NCI-H2029 treated with DMSO at 0.1 percent for 48 hours (cell line): ENCODE measurements at places on chromosomes 11 and 22.

GRCh38 chr22:21766691-21767462 is 31.3 kb upstream of the YPEL1 start:
- no peak for DNase-seq

GRCh38 chr22:32686354-32686753 is 115.2 kb upstream of the TIMP3 start:
- no peak for DNase-seq

GRCh38 chr22:19785461-19786263 is 25.1 kb downstream of the TBX1 start:
- DNase-seq = no peak

DNA sequence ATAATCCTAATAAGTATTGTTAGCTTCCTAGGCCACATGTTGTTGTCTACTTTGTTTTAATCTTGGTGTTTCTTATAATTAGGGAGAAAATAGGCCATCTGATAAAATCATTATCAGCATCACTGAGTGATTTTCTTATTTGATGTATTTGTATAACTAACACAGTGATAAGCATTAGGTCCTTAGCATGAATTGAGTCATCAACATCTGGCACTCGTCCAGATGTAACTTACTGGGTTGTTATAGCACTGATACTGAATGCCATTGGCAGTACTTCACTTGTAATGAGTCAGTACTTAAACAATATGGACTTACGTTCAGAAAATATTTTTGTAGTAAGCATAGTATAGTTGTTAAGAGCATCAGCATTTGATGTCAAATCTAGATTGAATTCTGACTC is 16.2 kb downstream of the API5 start:
- no peak for DNase-seq

- DNase-seq = no peak
Observed at GRCh38 chr22:28955817-28956216, 72.4 kb downstream of the ZNRF3 start.

DNA sequence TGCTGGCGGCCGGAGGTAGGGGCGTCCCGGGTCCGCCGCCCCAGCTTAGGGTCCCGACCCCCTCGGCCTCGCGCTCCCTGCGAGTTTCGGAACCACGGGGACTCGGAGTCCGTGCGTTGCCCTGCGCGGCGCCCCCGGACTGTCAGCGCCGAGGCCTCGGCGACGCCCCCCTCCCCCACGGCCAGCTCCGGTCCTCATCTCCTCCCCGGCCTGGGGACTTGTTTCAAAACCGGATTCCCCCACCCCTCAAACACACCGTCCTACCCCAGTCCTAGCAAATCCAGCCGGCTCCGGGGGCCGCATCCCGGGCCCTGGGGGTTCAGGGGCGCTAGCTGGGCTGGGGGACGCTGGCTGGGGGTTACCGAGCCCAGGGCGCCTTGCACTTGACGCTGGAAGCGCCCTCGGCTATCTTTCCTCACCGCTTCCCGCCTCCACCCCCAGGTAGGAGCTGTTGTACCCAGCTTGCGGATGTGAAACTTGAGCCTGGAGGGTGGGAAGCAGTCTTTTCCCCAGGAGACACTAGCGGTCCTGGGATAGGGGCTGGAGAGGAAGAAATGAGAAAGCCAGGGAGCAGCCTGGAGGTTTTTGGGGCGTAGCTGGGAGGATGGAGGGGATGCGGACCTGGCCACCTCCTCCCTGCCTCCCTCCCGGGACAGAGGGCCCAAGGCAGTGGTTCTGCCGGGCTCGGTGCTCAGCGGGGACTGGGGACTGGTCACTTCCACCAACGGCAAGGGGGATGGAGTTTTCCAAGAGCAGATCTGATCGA is 550 bp downstream of the FBLN1 start:
- DNase-seq = no peak

DNA sequence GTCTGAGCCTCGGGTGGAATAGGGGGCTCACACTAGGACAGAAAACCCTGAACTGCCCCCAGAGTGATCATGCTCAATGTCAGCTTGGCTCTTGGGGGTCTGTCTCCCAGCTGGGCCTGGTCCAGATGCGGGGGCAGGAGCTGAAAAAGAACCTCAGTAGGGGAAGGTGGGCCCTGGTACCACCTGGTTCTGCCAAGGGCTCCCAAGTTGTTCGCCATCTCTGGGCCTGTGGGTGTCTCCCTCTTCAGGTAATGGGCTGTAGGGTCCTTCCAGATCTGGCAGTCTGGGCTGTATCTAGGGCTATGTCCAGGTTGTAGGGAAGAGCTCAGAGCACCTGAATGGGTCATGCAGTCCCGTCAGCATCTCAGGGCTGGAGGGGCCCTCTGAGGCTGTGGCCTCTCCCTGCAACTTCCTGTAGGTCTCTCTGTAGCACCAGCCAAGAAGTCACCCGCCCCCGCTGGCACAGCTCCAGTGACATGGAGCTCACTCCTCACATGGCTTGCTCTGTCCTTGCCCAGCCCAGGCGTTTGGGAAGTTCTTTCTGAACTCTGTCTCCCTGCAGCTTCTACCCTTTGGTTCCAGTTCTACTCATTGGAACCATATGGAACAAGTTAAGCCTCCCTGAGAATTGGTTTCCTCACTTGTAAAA is 33.0 kb upstream of the SOX10 start:
- no peak for DNase-seq

DNA sequence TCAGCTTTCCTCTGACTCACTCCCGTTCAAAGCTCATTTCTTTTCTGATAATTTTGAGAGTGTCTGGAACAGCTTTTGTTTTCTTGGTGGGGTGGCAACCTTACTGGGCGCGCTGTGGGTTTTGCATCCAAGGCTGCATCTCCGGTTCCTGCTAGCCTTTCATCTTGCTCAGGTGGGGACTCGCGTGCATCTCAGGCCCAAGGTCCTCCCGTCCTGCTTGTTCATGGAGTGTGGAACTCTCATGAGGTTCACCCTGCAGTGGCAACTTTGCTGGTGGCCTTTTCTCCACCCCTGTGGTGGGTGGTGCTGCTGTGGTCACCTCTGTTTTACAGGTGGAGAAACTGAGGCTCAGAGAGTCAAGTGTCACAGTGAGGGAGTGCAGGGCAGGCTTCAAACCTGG is 25.6 kb downstream of the MCM5 start:
- DNase-seq = no peak

- no peak for DNase-seq
Observed at GRCh38 chr11:49208006-49208721, at the start of gene FOLH1. Gene FOLH1, minus strand, starts transcription at chr11:49208602. Its CDS starts 193 bp downstream, at chr11:49208409.

GRCh38 chr22:20610757-20611156 is 103.3 kb downstream of the MED15 start:
- no peak for DNase-seq

DNA sequence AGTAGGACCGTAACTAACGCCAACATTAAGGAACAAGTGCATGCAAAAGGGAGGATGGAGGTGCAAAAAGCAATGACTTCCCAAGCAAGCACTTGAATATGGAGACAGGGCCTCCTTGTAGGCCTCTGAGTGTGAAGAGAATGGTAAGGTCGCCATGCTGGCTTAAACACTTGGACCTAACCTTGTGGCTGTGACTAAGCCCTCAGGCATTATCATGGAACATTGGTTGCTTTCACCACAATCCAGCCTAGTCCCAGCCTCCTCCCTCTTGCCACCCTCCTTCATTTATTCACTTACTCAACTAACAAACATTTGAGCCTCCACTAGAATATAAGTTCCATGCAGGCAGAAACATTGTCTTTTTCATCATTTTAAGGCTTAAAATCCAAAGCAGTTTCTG is 11.9 kb upstream of the SYTL2 start:
- DNase-seq = no peak

- no peak for DNase-seq
Observed at GRCh38 chr11:116037861-116038260, 533.6 kb upstream of the CADM1 start.

- no peak for DNase-seq
Observed at GRCh38 chr11:74951226-74951625, 2.2 kb downstream of the SPCS2 start.

DNA sequence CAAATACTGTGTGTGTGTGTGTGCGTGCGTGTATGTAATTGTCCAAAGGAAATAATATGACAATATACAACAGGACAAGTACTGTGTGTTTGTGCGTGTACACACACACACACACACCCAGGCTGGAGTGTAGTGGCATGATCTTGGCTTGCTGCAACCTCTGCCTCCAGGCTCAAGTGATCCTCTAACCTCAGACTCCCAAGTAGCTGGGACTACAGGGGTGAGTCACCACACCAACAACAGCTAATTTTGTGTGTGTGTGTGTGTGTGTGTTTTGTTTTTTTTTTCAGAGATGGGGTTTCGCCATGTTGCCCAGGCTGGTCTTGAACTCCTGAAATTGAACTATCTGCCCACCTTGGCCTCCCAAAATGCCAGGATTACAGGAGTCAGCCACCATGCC is 61.5 kb downstream of the NUP98 start:
- DNase-seq = no peak

GRCh38 chr11:116579857-116580727 is 192.7 kb downstream of the BUD13 start:
- no peak for DNase-seq

DNA sequence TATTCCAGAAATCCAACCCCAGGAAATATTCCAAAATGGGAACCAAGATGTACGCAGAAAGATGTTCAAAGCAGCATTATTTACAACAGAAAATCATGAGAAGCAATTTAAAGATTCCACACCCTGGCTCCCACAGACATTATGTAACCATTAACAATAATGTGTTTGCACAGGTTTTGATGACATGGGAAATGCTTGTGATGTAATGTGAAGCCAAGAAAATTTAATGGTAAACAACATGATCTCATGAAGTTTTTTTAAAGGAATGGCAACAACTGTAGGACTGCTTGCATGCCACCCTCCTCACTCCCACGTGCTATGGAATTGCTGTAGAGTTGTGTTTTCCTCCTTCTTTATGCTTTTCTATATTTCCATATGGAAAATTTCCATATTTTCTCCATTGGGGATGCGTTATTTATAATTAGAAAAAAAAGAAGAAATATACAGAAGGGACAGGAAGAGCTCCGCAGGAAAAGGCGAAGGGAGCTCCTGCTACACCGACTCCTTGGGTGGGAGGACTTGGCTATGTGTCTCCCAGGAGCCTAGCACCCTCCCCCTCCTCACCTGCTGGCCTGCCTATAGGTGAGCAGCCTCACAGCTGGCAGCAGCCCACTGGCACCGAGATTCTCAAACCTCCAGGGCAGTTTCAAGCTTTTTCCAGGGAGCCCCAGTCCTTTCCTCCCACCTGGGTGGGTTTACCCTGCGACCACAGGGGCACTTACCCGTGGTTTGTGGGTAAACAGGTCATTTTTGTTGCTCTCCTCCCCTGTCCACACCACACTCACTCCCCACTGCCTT is 20.9 kb downstream of the LRFN4 start:
- DNase-seq = no peak

GRCh38 chr11:70429724-70430521 is 31.6 kb downstream of the CTTN start:
- DNase-seq = no peak

DNA sequence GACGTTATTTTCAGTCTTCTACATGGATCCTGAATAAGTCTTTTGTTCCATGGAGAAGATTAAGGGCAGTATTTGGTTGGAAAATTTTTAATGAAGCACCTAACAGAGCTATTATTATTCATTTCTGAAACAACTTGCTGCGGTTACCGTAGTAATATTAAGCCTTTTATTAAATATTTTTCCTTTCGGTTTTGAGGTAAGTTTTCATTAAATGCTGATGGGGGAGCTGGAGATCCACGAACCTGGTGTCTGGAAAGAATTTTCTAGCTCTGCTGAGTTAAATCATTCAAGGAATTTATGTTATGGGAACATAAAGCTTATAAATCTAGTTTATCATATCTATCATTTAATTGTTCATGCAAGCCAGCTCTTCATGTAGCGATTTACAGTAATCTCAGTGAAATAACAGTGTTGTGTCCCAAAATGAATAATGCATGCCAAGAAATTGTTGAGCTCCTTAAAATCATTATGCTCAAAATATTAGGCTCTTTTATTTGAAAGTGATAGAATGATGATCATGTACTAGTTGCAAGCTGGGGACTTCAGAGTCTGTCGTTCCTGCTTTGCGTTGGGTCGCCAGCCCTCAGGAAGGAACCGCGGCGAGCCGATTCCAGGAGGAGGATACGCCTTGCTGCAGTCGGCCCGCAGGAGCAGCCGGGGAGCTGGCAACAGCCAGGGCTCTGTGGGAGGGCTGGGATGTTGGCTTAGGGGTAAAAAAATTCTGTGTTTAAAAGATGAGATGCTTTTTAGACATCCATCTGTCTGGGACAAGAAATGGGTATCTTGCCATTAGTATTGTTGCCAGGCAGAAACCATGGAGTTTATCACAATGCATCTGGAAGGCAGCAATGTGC is 83.1 kb downstream of the TBC1D22A start:
- DNase-seq = no peak

DNA sequence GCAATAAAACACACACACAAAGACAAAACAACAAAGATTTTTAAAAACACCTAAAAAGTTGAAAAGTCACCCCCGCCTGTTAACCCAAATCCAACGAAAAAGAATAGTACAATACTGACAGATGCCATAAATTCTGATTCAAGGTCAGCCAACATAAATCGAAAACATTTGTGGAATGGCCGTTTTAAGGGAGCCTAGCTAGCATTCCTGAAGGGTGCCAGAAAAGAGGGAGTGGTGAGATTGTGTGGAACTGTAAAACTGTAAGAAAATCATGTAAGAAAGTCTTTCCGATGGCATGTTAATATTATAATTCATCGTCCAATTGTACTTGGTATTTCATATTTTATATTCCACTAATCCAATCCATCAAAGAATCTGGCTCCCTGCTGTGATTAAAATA is 75.1 kb downstream of the RAB38 start:
- DNase-seq = no peak

DNA sequence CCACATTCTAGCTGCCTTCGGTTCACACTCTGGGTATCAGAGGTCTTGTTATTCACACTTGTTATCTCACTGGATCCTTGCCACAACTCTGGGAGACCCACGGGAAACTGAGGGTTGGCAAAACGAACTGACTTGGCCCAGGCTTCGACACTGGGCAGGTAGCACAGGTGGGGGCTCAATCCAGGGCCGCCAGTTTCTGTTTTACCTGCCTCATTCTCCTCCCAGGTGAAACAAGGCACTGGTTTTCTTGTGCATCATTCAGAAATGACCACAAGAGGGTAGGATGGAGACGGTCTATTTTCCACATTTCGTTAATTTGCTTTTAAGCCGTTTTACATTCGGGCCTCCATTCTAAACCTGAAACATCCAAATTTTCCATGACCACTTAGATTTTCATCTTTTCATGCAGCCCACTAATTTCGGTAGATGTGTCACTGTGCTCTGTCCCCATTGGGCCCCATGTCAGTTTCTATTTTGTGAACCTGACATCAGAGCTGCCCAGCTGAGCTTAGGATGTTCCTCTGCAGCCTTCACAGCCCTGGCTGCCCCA is 108.1 kb downstream of the KIAA1671 start:
- DNase-seq = no peak
